ENCODE measurements at places on chromosomes 12 and 14.

DNA sequence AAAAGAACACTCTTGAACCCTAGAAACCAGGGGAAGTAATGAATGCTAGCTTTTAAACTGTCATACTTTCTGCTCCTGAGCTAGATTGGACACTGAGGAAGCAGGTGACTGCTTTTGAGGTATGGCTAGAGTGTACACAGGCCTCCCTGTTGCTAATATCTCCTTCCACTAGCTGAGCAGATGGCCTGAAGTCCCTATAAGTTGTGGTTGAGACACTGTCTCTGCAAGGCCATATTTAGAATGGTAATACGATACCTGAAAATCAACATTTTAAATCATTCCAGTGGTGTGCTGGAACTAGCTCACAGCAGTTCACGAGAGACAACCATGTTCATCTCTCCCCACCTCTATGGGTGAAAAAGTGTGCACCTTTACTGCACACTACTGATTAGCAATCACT is 46.4 kb upstream of the BMP4 start:
- no peak for DNase-seq

- DNase-seq: no peak
These were observed 14.9 kb downstream of the ITGA7 start for GRCh38 chr12:55692631-55693322.

DNA sequence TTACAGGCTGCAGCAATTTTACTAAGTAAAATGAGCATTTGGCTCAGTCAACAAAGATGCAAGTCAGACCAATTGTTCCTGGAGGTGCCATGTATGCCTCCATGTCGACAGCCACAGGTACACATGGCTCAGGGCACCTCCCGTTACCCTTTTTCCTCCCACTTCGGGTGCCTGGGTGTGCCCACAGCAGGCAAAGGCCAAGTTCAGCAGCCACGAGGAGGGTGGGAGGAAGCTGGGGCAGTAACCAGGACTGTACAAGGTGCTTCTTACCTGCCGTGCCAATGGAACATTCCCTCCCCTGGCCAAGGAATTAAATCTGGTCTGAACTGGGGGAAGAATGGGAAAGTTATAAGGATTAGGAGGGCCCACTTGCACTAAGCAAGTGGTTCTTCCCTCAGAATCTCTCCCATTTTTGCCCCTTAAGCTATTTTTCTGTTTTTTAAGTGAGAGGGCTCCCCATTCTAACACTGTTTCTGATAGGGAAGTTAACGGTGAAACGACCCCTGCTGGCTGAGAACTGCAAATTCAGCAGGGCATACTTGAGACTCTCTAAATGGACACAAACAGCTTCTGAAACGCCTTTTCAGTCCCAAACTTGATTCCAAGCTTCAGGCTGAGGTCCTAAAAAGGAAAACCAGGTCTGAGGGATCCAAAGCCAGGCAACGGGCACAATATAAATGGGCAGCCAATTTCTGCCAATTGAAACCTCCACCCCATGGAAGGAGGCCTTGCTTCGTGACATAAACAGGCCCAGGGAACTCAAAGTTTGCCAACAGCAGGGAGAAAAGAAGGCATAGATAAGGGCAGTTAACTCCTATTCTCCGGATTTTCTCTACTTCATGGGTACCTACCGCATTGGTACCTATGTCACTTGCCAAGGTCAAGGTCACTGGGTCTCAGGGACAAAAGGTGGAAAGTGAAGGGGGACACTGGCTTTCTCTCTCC is 24.8 kb downstream of the CLECL1 start:
- no peak for DNase-seq

- DNase-seq: no peak
These were observed 342.3 kb downstream of the SYT1 start for GRCh38 chr12:79206871-79207270.

DNA sequence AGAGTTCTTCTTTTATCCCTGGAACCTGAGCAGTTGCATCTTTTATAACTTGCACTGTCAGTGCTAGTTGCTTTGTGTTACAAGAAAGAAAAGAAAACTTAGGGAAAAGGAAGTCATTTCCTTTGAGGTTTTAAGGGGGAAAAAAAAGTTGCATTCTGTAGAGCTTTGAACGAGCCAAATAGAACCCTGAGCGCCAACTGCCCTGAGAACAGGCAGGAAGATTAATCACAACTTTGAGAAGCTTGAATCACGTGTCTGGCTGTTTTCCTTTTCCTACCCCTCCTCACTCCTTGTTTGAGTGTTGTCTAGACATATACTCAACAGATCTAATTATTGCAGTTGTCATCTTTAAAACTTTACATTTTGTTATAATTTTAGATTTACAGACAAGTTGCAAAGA is 12.5 kb downstream of the PCNX1 start:
- no peak for DNase-seq

DNA sequence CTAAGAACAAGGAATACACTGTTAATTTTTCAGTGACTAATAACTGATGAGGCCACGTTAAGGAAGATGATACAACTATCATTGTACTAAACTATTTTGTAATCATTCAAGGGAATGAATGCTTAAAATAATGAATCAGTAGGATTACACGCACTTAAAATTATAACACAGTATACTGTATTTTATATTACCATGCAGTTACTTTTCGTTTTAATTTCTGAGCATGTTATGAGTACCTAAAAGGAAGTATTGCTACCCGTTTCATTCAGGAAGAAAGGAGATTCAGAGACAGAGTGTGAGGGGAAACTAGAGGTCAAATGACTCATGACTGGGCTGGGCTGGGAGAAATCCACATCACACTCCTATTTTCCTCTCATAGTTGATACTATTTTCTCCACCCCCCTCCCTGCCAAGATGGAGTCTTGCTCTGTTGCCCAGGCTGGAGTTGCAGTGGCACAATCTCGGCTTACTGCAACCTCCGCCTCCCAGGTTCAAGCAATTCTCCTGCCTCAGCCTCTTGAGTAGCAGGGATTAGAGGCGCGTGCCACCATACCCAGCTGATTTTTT is 202.0 kb downstream of the PPM1H start:
- DNase-seq: no peak

DNA sequence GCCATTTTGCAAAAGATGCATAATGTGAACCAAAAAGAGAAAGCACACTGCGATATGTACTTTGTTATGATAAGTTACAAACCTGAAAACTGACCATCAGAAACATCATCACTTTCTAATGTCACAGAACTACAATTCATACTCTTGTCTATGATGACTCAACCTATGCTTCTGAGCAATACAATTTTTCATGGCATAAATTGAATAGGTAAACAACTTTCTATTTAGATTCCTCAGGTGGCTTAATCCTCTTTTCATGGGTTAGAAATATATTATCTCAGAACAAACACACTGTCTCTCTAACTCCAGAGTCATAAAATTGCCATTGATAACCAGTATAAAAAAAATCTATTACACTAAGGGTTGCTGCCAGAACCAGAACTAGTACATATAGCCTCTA is 1715.0 kb upstream of the FLRT2 start:
- DNase-seq: no peak

- DNase-seq: no peak
These were observed 35.2 kb downstream of the TESC start for GRCh38 chr12:117064049-117064448.

DNA sequence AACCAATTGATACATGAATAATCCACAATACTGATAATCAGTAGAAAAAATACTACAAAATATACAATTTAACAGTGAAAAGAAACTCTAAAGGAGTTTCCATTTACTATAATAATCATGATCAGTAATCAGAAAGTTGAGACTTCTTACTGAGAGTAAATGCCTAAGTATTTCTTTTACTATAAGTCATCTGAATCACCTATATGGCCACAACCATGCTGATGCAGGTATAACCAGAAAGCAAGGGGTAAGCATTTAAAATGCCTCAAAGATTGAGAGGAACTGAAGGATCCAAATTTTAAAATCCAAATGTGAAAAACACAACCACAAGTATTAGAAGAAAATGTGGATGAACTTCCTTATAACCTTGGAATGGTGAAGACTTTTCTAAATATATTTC is 23.4 kb downstream of the CDK17 start:
- no peak for DNase-seq

DNA sequence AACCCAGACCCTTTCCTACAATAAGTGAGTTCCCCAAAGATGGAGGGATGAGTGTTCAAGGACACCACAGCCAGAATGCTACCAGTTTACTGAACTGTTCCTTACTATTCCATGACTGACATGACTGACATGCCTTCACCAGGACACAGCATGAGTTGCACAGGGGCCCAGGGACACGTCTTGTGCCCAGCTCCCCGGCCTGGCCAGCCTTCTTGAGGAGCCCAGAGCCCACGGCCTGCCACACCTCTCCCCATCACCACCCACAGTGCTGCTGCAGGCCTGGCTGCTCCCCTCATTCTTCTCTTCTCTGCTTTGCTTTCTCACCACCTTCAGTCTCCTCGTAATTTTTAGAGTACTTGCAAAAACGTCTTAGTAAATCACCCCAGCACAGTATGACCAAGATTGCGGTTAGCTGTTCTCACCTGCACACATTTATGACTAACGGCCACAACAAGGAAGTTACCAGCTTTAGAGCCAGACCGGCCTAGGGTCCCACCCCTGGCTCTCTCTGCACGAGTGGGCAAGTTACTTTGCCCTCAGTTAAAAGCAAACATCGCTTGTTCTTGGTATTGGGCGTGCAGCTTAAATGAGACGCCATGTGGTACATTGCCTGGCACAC is 18.5 kb downstream of the PPP2R5E start:
- DNase-seq: no peak

- no peak for DNase-seq
These were observed 27.2 kb upstream of the RGS6 start for GRCh38 chr14:71905031-71905430.

- DNase-seq: no peak
These were observed 73.7 kb downstream of the PRIMA1 start for GRCh38 chr14:93714605-93715004.

GRCh38 chr12:62575036-62575435 is 108.4 kb downstream of the MON2 start:
- no peak for DNase-seq

DNA sequence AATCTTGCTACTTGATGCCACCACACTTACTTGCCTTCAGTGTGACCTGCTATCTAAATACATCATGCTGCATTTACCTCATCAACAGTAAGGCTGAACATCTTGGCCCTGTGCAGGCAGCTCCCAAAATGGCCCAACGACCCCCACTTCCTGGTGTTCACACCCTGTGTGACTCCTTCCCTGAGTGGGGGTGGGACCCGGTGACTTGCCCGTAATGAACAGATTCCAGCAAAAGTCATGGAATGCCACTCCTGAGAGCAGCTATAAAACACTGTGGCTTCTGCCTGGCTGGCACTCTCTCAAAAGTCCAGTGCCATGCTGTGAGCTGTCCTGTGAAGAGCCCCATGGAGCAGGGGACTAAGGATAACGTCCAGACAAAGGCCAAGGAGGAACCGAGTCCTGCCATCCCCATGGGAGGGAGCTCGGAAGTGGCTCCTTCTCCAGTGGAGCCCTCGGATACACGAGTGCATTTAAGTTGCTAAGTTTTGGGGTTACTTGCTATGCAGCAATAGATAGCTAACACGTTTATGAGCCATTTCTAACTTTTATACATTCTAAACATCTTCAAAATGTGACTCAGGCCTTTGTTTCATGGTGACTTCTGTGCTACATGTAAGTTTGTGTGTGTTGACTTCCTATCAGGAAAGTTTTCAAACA is 33.0 kb downstream of the P2RX2 start:
- no peak for DNase-seq

- DNase-seq: no peak
These were observed 8.7 kb downstream of the MTERF2 start for GRCh38 chr12:106978035-106978800.

GRCh38 chr12:115466076-115466475 is 782.1 kb upstream of the TBX3 start:
- no peak for DNase-seq

GRCh38 chr12:17358835-17359234 is 731.2 kb downstream of the RERGL start:
- no peak for DNase-seq

DNA sequence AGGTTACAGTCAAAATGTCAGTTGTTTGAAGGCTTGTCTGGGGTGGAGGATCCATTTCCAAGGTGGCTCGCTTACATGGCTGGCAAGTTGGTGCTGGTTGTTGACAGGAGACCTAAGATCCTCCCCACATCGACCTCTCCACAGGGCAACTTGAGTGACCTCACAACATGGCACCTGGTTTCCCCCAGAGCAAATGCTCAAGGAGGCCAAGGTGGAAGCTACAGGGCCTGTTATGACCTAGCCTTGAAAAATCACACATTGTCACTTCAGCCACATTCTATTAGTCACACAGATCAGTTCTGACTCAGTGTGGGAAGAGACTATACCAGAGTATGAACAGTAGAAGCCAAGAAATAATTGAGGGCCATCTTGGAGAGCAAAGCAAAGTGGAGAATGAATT is 11.3 kb upstream of the GNG2 start:
- no peak for DNase-seq

- peak; percentile 16 for DNase-seq
These were observed at the start of gene CLIP1 for GRCh38 chr12:122421821-122422729. Gene CLIP1 (minus strand): TSS chr12:122422669. CDS start chr12:122380452, 42,217 bp downstream.

DNA sequence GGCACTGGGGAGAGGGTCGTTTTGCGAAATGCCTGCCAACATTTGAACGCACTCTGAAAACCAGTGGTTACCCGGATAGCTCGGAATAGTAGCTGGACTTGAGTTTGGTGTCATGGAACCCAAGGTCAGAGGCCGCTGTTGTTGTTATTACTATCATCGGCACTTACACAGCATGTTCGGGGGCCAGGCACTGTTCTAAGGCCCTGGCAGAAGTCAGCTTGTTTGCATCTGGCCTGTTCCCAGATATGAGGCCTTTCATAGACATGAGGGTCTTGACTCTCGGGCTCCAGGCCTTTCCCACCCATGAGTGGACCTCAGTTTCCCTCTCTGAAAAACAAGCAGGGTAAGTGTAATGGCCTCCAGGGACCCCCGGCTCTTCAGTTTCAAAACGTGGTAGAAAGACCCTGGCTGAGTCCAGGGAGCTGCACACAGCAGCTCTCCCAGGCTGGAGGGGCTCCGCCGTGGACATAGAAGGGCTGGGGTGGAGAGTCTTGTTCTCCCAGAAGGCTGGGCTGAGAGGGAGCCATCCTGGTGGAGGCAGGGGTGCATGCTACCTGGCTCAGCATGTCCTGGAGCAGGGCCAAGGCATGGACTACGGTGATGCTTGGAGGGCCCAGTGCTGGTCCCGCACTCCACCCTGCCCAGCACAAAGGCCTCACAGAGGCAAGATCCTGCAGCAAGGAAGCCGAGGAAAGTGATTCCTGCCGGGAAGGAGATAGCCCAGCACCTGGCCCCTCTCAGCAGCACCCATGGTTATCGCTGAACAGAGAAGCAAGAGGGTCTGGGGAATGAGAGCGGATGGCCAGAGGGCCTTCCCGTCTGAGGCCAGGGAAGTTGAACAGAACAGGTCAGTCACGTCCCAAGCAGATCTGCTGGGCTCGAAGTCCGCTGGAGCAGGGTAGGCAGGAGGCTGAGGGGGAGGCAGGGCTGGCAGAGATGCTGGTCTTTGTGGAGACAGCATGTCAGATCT is 63.5 kb upstream of the C14orf180 start:
- DNase-seq: no peak

GRCh38 chr12:47768323-47768811 is 4.7 kb upstream of the SLC48A1 start:
- no peak for DNase-seq

DNA sequence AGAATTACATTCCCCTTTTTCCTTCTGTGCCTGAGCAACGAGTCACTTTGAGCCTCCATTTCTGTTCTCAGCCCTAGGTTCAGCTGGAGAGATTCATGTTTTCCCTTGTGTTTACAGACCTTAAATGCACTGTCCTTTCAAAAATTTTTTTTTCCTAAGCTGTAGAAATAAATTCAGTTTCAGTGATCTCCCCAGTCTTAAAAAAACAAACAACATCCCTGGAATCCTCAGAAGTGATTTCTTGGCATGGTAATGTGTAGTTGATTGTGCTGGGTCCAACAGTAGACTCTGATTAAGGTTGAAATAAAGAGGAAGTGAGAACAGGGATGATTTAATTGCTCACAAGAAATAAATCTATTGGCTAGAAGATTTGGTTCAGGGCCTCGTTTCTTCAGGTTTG is 89.3 kb downstream of the NTN4 start:
- DNase-seq: no peak

Measured in SW 1271 (cell line).